ENCODE measurements at places on chromosomes 2 and 18.

DNA sequence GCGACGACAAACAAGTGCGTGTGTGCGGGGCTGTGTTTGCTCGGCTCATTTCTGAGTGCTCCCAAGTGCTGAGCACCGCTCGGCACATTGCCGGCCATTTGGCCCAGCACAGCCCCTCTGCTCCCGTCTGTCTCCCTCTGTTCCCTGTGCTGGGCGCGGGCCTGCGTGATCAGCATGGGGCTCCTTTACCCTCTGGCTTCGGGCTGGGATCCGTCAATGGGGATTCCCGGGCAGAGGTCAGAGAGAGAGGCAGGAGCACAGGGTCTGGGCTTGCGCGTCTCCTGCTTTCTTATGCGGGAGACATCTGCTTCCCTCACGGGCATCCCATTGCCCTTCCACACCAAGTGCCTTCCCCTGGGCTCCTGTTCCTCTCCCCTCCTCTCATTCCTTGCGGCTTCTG is 234.0 kb downstream of the ACKR3 start:
- no peak for DNase-seq

- peak; percentile 50 for DNase-seq
These were observed 89.5 kb downstream of the CERS6 start for GRCh38 chr2:168545439-168546082.

DNA sequence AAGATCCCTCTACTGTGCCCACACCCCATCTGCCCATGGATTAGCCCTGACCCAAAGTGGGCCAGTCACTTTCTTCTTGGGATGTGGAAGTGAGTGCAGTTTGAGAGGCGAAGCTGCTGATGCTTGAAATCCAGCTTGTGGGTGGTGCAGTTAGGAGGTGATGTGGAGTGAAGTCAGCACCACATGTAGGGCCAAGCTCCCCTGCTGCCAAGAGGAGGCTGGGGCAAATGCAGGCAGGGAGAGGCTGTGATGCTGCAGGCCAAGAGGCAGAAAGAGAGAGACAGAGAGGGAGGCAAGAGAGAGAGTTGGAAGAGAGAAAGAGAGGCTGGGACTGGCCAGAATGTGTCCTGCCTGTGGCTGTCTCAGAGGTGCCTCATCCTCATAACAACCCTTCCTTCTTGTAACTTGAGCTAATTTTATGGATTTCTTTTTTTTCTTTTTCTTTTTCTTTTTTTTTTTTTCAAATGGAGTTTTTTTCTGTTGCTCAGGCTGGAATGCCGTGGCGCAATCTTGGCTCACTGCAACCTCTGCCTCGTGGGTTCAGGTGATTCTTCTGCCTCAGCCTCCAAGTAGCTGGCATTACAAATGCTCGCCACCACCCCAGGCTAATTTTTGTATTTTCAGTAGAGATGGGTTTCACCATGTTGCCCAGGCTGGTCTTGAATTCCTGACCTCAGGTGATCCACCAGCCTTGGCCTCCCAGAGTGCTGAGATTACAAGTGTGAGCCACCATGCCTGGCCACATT is 35.3 kb upstream of the CAB39 start:
- DNase-seq = no peak

DNA sequence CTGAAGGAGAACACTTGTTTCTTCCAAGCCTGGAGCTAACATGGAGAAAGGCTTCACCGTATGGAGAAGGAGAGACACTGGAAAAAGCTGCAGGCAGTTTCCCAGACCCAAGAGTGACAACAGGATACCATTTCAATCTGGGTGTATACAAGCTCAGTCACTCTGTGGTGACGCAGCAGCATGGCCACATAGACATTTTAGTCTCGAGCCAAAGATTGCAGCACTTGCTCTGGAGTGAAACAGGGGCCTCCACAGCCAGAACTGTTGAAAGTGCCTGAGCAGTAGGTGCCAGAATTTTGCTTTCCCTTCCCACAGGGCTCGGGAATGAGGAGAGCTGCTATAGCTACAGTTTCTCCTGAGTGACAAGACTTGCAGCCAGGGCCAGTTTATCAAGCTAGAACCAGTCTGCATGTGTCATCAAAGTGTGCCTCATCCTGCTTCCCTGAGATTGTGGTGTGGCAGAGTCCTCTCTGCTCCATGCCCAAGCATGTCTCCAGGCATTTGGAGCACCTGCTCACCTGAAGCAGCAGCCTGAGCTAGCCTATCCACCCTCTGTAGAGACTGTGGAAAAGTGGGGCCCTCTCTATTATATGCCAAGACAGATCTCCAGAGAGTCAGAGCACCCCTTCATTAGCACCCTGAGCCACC is 234.6 kb upstream of the CDH19 start:
- no peak for DNase-seq

DNA sequence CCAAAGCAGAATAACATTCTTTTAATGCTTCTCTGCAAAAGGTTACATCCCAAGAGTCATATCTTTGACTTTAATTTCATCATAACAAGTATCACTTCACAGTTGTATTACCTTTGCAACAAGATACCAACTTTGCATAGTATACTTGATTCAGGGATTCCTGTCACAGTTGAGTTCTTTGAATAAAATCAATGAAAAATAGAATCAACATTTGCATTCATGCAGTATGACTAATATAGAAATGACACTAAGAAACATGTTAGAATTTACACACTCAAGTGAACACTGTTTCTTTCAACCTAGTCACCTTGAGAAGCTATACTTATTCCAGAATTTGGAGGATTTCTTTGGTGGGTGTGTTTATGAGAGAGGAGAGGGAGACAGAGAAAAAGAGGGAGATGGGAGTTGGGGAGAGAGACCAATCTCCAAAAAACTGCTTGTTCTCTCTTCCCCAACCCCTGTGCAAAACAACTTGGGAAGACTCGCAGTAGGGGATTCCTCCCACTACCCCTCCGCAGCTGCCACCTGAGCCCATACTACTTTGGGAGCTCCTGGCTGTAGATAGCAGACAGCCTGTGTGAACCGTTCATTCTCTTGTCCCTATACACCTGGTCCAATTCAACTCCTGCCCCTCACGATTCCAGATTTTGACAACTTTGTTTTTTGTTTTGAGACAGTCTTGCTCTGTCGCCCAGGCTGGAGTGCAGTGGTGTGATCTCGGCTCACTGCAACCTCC is 57.7 kb downstream of the PELI1 start:
- no peak for DNase-seq

GRCh38 chr2:204293884-204294747 is 251.2 kb upstream of the PARD3B start:
- DNase-seq = no peak

DNA sequence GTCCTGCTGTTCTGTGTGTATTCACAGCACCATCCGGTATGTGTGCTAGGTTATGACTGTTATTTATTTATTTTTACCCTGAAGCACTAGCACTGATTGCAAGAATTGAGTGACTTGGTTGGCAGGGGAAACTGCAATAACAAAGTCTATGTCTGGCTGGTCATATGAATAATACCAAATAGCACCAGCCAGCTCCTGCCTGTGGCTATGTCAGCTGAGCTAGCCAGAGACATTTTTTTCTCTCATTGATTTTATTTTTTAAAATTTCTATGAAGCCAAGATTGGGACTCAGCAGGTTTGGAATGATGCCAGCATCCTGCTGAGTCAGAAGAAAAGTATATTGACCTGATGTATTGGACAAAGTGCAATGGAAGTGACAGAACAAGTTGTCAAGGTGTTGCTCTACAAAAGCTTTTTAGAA is 188.5 kb upstream of the CDH2 start:
- peak; percentile 3 for DNase-seq

DNA sequence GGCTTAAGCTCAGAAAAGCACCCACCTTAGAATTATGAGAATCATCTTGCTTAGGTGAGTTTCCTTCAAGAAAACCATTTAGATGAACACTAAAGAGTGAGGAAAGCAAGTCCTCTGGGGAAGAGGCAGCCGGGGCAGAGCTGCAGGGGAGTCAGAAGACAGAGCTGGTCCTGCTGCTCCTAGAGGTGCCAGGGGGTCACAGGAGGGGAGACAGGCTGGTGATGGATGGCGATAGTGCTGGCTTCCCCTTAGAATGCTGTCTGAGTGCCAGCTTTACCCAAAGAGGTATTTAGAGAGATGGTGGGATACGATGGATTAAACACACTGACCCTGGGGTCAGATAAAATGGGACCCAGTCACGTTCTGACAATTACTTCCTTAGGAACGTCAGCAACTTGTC is 269.4 kb downstream of the TDRD15 start:
- DNase-seq = no peak

DNA sequence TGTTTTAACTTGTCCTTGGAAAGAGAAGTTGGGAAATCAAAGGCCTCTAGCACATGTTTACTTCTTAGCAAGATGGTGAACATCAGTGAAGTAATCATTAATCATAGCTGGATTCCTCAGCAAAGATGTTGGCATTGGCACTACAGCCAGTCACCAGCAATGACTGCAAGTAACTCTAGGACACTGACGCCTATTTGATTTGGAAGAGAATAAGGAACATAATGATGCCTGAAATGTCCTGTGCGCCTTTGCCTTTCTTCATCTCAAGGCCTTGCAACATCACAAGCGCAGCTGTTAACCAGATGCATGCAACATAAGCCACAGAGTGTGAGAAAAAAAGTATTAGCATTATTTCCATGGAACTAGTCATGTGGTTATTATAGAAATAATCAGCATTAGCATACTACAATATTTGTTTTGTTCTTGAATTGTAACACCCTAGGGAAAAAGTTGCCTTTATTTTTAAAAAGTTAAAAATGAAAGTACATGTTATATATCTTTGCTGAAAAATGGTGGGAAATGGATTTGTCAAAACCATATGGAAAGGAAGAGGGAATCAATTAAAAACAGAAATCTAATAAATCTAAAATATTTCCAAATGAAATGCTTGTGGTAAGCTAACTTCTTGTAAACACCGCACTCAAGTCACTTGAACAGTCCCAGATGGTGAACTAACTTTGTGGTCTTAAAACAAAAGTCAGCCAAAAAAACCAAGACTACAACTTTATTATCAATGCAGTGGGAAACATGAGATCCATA is 55.6 kb downstream of the THADA start:
- no peak for DNase-seq
